ENCODE measurements at places on chromosomes 6 and 20.

GRCh38 chr6:154086510-154086909 lies 47.5 kb downstream of the OPRM1 start:
- no peak for DNase-seq

- DNase-seq, result no peak
Observed at GRCh38 chr20:62401331-62401779, 5.7 kb downstream of the CABLES2 start.

- DNase-seq, result no peak
Observed at GRCh38 chr6:16078064-16078463, 50.8 kb upstream of the MYLIP start.

DNA sequence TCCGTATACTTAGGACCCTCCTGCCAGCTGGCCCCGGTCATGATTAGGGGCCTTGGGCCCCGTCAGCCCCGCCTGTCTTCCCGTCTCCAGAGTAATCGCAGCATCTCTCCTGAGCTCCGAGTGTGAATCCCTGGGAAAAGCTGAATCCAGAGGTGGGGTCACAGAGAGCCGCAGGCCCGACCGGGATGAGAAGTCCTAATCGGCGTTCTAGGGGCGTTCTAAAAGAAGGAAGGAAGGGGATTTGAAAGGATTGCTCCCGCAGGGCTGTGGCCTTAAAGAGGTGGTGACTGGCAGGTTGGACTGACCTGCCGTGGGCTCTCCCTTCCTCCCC lies 371 bp downstream of the HMGN4 start:
- no peak for DNase-seq

- no peak for DNase-seq
Observed at GRCh38 chr20:23327617-23328333, 22.8 kb upstream of the NXT1 start.

- peak; percentile 56 for DNase-seq
Observed at GRCh38 chr6:115896538-115897129, 164.1 kb downstream of the FRK start.

GRCh38 chr6:97819710-97820109 lies 536.7 kb upstream of the MMS22L start:
- DNase-seq, result no peak

DNA sequence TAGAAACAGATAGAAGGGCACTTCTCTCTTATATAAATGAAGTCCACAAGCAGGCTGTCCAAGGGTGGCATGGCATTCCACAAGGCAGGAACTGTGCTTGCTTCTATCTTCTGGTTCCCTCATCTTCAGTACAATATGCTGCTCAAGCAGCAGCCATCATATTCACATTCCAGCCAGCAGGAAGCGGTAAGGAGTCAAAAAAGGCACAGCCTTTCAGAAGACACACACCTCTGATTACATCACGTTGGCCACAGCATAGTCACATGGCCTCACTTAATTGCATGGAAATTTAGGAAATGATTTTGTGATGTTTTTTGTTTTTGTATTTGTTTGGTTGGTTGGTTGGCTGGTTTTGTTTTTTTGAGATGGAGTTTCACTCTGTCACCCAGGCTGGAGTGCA lies 19.0 kb downstream of the REM1 start:
- peak; percentile 62 for DNase-seq

DNA sequence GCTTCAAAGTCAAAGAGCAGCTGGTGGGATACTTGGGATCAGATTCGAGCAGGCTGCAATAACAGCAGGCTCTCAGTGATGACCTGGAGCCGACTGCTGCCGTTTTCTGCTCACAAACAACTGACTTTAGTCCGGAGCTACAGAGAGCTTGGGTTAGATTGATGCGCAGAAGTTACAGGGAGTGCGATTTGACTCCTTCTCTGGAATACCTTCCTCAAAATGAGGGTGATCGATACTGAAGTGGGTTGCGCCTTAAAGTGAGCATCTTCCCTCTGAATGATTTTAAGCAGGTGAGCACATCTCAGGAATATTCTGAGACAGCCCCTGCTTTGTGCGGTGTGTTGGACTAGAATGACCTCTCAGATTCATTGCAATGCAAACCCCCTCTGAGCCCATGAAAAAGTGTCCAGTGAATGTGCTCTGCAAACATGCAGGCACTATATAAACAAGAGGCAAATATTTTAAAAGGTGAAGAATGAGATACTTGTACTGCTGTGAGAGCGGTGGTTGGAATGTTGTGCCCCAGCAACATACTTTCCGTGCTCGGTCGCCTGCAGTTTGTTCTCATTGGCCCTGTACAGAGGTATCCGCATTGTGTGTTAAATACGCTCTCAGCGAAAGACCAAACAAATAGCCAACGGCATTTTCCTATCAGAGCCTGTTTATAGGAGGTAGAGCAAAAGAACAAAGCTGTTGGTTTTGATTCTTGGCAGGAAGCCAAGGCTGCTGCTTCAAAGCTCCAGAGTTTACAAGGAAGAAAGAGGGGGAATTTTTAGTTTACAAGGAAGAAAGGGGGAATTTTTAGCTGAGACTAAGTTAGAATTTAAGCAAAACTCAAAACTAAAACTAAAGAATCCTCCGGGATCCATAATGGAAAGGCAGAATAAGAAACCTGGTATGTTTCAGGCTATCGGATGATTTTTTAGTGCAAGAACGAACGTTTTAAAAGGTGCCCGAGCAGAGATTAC lies 67.7 kb downstream of the PHACTR2 start:
- peak; percentile 49 for DNase-seq

DNA sequence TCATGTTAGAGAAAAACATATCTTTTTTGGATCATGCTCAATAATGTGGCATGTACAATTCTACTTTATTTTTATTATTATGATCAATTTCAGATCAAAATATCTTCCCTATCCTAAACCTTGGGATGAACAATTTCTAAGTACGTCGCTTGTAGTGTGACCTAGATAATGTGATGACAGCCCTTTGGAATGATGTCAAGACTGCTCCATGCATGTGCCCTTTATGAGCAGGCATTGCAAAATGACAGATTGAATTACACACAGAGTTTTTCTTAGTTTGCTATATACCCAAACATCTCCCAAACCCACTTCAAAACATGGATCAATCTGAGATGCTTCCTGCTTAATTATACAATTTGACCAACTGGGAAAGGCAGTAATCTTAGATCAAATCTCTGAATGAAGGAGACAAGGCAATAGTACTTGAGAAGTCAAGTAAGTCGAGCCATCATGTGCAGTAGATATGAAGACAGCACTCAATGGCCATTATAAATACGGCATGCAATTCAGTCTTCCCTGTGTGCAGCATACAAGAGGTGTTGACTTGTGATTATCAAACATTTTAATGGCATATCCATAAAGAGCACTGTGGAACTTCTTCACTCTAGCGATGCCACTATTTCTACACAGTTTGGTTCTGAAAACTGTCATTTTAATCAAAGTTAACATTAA lies 294.8 kb downstream of the RNF144B start:
- no peak for DNase-seq

DNA sequence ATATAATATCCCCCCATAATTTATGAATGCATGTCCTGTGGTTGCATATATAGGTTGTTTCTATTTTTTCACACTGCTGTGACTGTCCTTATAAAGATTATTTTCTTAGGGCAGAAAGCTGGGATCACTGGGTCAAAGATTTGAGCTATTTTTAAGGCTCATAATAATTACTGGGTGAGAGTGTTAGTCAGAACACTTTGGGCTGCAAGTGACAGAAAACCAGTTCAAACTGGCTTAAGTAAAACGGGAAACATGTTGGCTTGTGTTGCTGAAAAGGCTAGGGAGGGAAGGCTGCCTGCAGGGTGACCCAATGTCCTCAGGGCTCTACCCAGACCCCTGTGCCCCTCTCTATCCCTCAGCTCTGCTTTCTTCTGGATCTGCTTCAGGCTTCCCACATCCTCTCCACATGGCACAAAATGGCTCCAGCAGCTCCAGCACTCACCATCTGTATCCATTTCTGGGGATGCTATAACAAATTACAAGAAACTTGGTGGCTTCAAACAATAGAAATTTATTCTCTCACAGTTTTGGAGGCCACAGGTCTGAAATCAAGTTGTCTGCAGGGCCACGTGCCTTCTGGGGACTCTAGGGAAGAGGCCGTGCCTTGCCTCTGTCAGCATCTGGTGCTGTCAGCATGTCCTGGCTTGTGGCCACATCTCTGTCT lies 33.1 kb upstream of the MLN start:
- no peak for DNase-seq

- no peak for DNase-seq
Observed at GRCh38 chr6:168886964-168887363, 366.7 kb downstream of the THBS2 start.

GRCh38 chr20:5096463-5096862 lies 23.3 kb downstream of the PCNA start:
- DNase-seq, result no peak

DNA sequence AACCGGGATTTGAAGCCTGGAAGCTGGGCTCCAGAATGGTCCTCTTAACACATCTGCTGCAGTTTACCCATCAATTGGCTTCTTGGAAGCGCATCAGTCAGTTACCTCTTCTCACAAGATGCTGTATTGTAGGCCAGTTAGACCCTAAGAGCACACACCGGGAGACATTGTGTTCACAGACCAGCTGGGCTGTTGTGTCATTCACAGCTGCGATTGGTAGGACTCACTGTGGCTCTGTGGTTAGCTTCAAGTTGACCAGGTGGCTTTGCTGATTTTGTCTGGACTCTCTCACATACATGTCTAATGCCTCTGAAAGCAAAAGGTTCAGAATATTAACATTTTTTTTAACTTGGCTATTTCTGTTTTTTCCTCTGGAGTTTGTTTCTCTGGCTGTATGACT lies 64.8 kb downstream of the SNX9 start:
- no peak for DNase-seq

Measured in HEK293T (cell line).